Immature natural killer cell (primary cell): ENCODE measurements at places on chromosomes 16 and 17.

GRCh38 chr16:57993438-57993837, 7.0 kb downstream of the ZNF319 start:
- H3K27ac ChIP-seq, result no peak overlapping the region
- peaks cover 3% of the 10 kb centered on the region for H3K36me3 ChIP-seq

GRCh38 chr16:56013962-56014552, 138.9 kb upstream of the CES5A start:
- peak; percentile 7 for DNase-seq
- H3K27ac ChIP-seq, result no peak overlapping the region
- no peak overlapping the region for H3K4me3 ChIP-seq
- H3K27me3 ChIP-seq, result peaks cover 5% of the 10 kb centered on the region
- H3K4me1 ChIP-seq, result no peaks in the 10 kb centered on the region
- no peaks in the 10 kb centered on the region for H3K36me3 ChIP-seq

DNA sequence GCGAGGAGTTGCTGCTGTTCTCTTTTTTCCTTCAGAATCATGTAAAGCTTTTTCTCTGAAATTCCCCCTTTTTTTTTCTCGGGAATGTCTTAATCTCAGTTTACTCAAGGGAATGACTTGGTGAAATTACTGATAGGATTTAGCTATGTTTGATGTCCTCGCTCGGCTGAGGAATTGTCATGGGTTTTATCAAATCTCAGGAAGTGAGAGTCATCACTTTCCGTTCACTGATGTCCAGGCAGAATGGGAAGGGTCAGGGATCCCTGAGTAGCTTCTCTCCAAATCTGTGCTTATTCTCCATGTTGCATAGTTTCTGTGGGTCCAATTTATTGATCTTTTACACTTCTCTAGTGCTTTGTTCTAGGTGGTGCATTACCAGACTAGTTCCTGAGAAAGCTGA, 6.3 kb downstream of the IGSF6 start:
- peaks cover 11% of the 10 kb centered on the region for H3K27me3 ChIP-seq
- H3K36me3 ChIP-seq, result no peaks in the 10 kb centered on the region
- peaks cover 55% of the 10 kb centered on the region for H3K4me1 ChIP-seq
- peak overlapping the region; percentile 97 for H3K27ac ChIP-seq
- no peak for DNase-seq
- peak overlapping the region; percentile 81 for H3K4me3 ChIP-seq

- no peak for DNase-seq
- peaks cover 1% of the 10 kb centered on the region for H3K27me3 ChIP-seq
- H3K4me1 ChIP-seq, result no peaks in the 10 kb centered on the region
- H3K36me3 ChIP-seq, result no peaks in the 10 kb centered on the region
Observed at GRCh38 chr17:57523926-57524632, 221.0 kb downstream of the CCDC182 start.

DNA sequence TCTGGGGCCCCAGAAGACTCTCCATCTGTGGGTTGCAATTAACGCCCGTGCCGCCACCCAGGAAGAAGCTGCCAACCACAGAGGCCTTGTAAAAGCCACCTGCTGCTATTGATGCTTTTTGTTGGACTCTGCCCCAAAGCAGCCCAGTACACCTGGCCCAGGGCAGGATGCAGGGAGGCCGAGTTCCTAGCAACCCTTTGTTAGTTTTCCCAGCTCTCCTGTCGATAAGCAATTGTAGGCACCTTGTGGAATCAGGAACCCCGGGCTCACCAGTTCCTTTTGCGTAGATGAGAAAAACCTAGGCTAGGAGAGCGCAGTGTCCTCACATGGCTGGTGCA, 103.3 kb downstream of the ABCC6 start:
- peaks cover 58% of the 10 kb centered on the region for H3K36me3 ChIP-seq
- no peak overlapping the region for H3K4me3 ChIP-seq
- peak overlapping the region; percentile 46 for H3K27ac ChIP-seq
- DNase-seq, result no peak
- H3K27me3 ChIP-seq, result peaks cover 4% of the 10 kb centered on the region
